ENCODE measurements at places on chromosomes 7 and 10. TPM values are rescaled to one million over a fixed set of nuclear protein-coding genes. Genes with fewer than 3 reads are reported as not detected.
A peak's percentile ranks its signal among the peaks of the same experiment; 100 is the strongest.

GRCh38 chr10:113565364-113565763 is 12.5 kb downstream of the HABP2 start:
- DNase-seq, result no peak

DNA sequence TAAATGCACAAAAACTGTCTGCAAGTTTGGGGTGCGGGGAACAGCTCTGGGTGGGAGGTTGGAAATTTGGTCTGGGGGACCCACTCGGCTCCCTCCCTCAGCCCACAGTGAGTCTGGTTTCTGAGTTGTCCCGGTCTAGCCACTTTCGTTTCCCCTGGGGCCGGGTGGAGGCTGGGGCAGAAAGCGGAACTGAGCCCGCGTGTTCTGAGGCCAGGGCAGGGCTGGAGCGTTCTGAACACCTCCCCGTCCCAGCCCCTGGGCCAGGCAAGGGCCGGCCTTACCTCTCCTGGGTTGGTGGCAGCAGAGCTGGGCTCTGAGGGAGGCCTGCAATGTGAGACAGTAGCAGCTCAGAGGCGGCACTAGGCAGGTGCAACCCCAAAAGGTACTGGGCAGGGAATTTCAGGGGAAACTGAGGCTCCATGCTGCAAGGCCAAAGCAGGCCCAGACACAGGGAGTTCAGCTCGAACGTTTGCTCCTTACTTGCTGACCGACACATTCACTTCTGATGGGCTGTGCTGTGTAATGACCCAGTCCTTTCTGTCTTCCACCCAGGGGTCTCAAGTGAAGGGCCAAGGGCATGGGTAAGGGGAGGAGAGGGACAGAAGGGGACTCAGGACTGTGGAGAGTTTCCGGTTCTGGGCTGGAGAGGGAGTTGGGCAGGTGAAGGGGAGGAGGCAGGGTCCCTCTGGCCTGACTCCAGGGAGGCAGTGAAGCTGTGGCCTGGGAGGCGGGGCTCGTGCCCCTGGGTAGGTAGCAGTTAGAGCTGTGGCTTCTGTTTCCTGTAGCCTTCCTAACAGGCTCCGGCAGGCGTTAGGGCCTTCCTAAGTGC is 3.0 kb downstream of the IRF5 start:
- DNase-seq, result no peak

PNLIPRP3 gene
- total RNA-seq, result 0.06 TPM

DNA sequence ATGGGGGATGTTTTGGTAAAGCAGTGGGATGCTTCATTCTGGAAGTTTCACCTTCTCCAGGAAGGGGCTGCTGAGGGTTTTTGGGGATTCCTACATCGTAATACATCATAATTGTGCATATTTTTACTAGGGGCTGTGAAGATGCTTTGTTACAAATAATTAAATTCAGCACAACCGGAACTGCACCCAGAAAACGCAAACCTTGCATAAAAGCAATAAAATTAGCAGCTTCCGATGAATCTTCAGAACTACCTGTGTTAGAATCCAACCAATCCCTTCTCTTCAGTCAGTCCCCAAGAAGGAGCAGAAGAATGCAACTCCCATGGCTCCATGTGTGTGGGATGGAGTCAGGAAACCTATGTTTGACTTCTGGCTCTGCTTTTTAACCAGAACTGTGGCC is 48.4 kb upstream of the HMX3 start:
- DNase-seq, result no peak

DNA sequence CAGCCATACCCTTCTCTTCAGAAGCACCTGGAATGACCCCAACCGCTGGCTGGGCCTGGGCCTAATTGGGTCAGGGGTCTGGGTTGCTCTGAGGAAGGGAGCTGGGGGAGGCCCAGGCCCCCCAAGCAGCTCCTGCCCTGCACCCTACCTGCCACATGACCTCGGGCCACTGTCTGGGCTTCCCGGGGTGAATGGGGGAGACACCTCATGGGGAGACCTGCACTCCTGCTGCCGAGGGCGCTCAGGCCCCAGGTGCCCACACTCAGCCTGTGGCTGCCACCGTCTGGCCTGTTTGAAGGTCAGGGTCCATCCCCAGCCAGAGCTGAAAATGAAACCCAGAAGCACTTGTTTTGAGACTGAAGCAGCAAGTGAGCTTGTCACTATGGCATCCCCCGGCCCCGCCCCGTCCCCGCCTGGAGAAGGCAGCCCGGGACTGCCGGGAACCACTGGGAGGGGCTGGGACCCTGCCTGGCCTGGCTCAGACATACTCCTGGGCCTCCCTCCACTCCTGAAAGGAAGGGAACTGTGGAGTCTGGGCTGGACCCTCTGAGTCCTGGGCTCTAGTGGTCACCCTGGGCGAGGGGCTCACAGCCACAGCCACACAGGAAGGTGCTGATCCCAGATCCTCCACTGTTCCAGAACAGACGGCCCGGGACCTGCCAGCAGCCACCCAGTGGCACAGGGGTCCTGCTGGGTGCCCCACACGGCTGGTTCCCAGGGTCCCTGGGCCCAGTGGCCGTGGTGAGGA is 7.4 kb upstream of the MICALL2 start:
- DNase-seq, result peak; percentile 21

- DNase-seq, result peak; percentile 31
Measured at GRCh38 chr7:28955718-28956607, 2.2 kb downstream of the TRIL start.

DNA sequence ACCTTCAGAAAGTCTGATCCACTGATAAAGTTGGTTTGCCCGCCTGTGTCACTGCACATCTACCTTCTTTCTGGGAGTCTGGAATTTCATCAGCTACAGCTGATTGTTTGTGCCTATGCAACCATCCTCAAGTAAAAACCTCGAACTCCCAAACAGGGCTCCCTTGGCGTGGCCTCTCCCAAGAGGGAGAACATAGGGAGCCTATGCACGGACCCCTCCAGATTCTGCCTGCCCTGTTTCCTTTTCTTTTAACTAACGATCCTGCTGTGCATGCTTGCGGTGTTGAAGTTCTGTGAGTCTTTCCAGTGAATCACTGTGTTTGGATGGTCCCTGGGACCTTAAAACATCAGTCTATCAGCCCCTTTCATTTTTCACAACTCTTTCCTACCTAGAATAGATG is 226.9 kb upstream of the SEMA3D start:
- DNase-seq, result no peak

DNA sequence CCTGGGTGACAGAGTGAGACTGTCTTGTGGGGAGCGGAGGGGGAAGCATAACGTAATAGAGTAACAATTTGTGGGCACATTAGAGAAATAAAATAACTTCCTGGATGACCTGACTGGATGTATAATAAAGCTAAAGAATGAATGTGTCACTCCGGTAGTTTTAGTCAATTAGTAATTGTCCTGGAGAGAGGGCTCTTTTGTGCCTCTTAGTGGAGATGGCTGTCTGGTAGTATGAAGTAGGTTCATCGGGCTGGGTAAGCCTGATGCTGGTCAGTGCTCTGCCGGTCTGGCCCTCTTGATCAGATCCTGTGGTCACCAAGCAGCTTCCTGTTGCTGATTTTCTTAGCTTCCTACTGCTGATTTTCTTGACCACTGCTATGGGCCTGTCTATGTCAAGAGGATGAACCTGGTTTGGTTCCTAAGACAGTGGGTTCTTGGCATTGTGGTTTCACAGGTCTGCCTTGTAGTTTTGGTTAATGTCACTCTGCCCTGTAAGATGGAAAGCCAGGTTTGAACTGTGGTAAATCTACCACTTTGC is 34.1 kb downstream of the ZRANB1 start:
- no peak for DNase-seq

GRCh38 chr10:89151857-89152256 is 55.3 kb downstream of the CH25H start:
- peak; percentile 27 for DNase-seq

DNA sequence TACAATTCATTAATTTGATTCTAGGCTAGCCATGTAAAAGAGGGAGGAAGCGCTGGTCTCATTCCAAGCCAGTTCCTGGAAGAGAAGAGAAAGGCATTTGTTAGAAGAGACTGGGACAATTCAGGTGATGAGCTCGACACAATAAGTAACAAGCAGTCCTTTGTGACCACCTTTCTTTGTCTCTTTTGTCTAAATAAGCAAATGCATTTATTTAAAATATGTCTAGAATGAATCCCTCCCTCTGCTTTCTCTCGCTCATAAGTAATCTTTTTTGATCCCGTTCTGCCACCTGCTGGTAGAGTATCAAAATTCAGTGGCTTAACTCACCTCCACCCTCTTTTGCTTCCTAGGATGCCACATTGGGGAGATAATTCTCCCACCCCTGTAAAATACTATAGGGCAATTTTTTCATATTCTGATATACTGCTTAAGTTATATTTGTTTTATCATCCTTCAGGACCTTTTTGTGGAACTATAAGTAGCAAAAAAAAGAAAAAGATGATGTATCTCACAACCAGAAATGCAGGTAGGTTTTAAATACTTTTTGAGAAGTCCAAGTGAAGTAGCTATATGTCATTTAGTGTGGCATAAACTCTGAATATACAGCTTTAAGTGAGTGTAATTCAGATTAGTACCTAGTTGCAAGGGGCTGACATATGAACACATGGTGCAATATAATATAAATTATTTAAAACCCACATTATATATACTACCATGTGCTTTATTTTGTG is 91.5 kb downstream of the GSDME start:
- DNase-seq, result peak; percentile 62

TMEM270 gene
- total RNA-seq, result not detected

GRID1 gene
- not detected for total RNA-seq

DNA sequence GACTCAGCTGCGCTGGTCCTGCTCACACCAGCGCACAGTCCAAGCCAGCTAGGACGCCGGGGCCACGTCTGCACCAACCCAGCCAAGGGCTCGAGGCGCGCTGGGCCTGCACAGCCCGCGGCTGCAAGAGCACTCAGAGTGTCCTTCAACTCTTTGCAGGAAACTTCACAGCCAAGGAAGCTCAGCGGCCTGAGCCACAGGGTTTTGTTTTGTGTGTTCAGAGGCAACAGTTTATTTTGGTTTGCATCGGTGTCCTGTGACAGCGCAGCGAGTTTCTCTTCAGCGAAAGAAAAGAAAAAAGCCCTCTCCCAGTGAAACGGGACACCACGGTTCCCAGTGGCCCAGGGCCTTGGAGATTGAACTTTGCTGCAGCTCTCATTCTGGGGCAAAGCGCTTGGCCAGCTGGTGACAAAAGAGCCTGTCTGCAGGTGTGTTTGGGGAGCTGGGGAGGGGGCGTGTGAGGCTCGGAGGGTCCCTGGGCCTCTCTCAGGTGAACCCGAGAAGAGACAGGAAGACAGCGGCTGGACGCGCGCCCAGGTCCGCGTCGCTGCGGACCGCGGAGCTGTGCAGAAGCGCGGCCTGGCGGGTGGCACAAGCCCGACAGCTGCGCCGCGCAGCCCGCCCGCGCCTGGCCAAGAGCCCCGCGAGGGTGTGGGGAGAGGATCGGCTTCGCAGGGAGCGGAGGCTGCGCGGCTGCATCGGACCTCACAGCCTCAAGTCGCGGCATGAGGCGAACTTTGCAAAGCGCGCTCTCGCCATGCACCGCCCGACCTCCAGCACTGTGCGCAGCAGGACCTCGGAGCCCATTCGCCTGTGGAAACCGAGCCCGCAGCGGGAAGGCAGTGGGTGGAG is 922 bp downstream of the CXCL12 start:
- peak; percentile 14 for DNase-seq

SVOPL gene
- total RNA-seq, result not detected

WEE2 gene
- total RNA-seq, result not detected

DNA sequence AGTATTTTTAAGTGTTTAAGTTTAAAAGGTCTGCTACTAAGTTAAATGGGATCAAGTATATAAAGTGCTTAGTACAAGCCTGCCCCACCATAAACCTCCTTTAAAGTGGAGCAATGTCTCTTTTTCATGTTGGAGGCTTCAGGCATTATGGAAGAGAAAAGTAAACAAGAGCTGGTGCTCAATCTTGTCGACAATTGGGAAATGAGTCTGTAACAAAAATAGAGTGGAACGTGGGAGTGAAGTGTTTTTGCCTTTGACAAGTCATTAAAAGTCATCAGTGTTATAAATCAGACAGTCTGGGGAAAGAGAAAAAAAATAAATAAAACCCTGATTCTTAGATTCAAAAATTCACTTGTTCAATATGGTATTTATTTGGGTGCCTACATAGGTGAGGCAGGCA is 44.7 kb downstream of the DNAJC12 start:
- DNase-seq, result no peak

GRCh38 chr7:22255342-22255741 is 101.6 kb downstream of the RAPGEF5 start:
- DNase-seq, result no peak

PARD3 gene
- 51.7 TPM for total RNA-seq

DNA sequence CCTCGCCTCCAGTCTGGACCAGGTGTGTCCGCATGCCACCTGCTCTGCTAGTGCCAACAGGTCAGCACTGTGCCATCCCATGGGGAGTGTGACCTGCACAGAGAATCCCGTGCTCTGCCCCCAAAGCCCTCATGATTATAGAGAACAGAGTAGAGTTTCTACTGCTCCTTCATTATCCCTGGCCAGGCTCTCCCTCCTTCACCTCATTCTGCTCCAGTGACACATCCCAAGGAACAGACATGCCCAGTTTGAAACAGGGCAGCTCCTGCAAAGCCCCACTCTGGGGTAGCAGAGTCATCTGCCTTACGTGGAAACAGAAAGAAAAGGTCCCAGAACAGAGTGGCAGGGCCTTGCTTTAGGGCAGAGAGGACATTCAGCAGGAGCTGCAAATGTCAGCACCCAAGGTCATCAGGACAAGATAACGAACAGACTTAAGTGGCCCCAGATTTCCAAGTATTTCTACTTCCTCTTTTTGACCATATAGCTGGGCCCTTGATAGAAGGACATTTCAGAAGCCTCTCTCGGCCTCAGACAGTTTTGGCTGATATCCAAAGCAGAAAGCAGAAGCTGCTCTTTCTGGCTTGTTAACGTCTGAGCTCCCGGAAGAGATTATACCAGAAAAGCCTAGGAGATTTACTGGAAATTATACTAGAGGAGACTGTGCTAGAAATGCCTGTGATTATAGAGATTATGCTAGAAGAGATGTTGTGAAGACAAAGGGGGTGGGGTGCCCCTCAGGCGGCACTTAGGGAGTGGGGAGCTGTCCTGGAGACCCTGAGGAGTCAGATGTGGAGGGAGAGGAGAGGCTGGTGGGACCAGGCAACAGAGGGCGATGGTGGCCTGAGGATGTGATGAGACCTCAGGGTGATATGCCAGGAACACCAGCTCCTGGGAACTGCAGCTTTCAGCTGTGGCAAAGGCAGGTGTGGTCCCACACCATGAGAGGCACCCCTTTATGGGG is 12.6 kb downstream of the TMEM176B start:
- DNase-seq, result no peak

DNA sequence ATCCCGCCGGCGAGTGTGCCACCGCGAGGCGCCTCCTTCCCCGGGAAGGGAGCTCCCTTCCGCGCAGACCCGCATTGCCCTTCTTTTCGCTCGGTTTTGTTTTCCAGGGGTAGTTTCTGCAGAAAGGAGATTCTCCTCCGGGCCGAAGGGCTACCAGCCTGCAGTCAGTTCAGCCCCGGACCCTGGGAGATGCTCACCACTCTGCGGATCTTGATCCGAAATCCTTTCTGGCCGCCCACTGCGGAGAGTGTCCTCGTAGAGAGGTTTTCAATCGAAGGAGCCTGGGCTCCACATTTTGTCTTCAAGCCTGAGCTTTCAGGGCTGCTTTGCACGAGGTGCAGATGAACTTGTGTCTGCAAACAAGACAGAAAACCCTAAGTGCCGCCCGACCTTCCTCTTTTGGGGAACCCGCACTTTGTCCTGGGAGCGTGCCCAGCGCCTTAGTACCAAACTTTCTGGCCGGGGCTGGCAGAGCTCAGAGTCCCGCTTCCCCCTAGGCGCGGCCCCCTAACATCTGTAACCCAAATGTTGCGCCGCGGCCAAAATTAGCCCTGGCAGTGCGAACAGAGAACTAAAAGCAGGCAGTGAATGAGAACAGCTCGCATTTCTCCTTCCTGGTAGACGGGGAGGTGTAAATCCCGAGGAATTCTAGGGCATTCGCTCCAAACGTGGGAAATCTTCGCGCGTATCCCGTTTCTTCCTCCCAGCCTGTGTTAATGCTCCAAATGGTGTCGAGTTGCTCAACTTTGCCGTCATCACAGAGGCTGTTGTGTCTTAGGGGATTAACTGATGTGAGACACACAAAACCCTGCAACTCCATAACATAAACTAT is 6.7 kb upstream of the EN2 start:
- no peak for DNase-seq

Measured in LHCN-M2 (cell line).